ENCODE measurements at places on chromosomes 6 and 20. TPM values are rescaled to one million over a fixed set of nuclear protein-coding genes. Genes with fewer than 3 reads are reported as not detected.

The YIPF3 gene
- 87.2 TPM for polyA plus RNA-seq

The TRIM31 gene
- polyA plus RNA-seq = not detected

The SIRPA gene
- 0.26 TPM for polyA plus RNA-seq

The FAM209B gene
- 0.38 TPM for polyA plus RNA-seq

The LINC00237 gene
- polyA plus RNA-seq = not detected

The RBBP8NL gene
- polyA plus RNA-seq = not detected

The TMEM170B gene
- polyA plus RNA-seq = 0.36 TPM

The GABRR2 gene
- 0.13 TPM for polyA plus RNA-seq

The PNLDC1 gene
- 0.89 TPM for polyA plus RNA-seq

The PLAGL2 gene
- polyA plus RNA-seq = 4.8 TPM

The SULF2 gene
- polyA plus RNA-seq = 1.7 TPM

The BANF2 gene
- not detected for polyA plus RNA-seq

The NRSN1 gene
- polyA plus RNA-seq = not detected

The DDX43 gene
- polyA plus RNA-seq = 1.9 TPM

The CCHCR1 gene
- 9.4 TPM for polyA plus RNA-seq

The FOXS1 gene
- polyA plus RNA-seq = not detected

The EGFL8 gene
- polyA plus RNA-seq = not detected

The OR2J1 gene
- polyA plus RNA-seq = not detected

The RUNX2 gene
- 2.9 TPM for polyA plus RNA-seq

The FABP7 gene
- polyA plus RNA-seq = not detected

The CEBPB gene
- polyA plus RNA-seq = 18.7 TPM

The NT5DC1 gene
- 83.2 TPM for polyA plus RNA-seq

The C6orf15 gene
- polyA plus RNA-seq = not detected

The TUBB2B gene
- 0.55 TPM for polyA plus RNA-seq

The HLA-DOA gene
- polyA plus RNA-seq = 363 TPM

The COL19A1 gene
- 5.3 TPM for polyA plus RNA-seq

The TAGAP gene
- 157 TPM for polyA plus RNA-seq

The OR12D3 gene
- polyA plus RNA-seq = not detected

The SLC17A4 gene
- not detected for polyA plus RNA-seq

The FKBP1C gene
- polyA plus RNA-seq = not detected

The SLC44A4 gene
- not detected for polyA plus RNA-seq

The HAO1 gene
- polyA plus RNA-seq = not detected

The GDAP1L1 gene
- not detected for polyA plus RNA-seq

The SIM1 gene
- not detected for polyA plus RNA-seq

The ENPP4 gene
- 4.4 TPM for polyA plus RNA-seq

The BPI gene
- not detected for polyA plus RNA-seq

The PRRT1 gene
- not detected for polyA plus RNA-seq

The DACT2 gene
- not detected for polyA plus RNA-seq

The AVP gene
- not detected for polyA plus RNA-seq

The VGLL2 gene
- not detected for polyA plus RNA-seq

Measured in IgD-negative memory B cell (primary cell).